ENCODE measurements at places on chromosomes 2 and 18.

GRCh38 chr18:45662468-45662867 is 47.2 kb downstream of the SLC14A2 start:
- DNase-seq = no peak

- DNase-seq = no peak
Observed at GRCh38 chr18:37253394-37254235, 312.0 kb downstream of the CELF4 start.

- no peak for DNase-seq
Observed at GRCh38 chr2:29017716-29018435, 36.8 kb downstream of the TOGARAM2 start.

GRCh38 chr2:159832026-159832425 is 34.0 kb upstream of the CD302 start:
- DNase-seq = no peak

GRCh38 chr2:143823876-143824275 is 694.7 kb downstream of the ARHGAP15 start:
- DNase-seq = no peak

- DNase-seq = no peak
Observed at GRCh38 chr18:32530947-32531651, 60.4 kb upstream of the GAREM1 start.

DNA sequence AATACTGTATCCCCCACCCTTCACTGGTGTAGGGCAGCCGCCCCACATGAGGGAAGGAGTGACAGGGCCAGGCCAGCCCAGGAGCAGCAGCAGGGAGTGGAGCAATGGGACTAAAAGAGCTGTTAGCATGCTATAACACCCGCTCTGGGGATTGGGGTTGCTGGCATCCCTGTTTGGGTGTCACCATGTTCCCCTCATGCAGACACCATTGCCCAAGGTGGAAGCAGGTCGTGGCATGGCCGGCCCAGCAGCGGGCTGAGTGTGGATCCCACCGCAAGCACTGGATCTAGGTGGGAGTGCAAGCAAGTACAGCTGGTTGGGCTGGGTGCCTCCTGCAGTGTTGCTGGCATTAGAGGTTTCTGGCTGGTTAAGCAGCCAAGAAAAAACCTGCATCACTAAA is 3.3 kb upstream of the SULT6B1 start:
- no peak for DNase-seq

GRCh38 chr2:70608373-70608772 is 54.7 kb upstream of the TGFA start:
- DNase-seq = no peak

GRCh38 chr2:24827321-24828237 is 34.4 kb downstream of the CENPO start:
- DNase-seq = peak; percentile 66

DNA sequence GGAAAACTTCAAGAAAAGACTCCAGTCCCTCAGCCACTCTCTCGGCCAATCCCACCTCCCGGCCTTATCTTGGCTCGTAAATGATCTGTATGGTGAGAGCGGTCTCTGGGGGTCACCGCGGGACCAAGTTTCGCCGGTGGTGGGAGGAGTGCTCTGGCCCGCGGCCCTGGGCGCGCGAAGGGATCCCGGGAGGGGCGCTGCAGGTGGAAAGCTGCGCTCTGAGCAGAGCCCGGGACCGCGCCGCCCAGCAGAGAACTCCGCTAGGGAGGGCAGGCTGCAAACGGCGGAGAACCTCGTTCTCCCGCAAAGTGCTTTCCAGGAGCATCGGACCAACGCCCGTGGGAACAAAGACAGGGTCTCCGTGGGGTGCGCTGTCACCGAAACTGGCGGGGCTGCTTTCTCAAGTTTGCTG is 622 bp downstream of the LRP2 start:
- DNase-seq = no peak

- DNase-seq = no peak
Observed at GRCh38 chr2:41912337-41912736, 135.5 kb upstream of the PKDCC start.

DNA sequence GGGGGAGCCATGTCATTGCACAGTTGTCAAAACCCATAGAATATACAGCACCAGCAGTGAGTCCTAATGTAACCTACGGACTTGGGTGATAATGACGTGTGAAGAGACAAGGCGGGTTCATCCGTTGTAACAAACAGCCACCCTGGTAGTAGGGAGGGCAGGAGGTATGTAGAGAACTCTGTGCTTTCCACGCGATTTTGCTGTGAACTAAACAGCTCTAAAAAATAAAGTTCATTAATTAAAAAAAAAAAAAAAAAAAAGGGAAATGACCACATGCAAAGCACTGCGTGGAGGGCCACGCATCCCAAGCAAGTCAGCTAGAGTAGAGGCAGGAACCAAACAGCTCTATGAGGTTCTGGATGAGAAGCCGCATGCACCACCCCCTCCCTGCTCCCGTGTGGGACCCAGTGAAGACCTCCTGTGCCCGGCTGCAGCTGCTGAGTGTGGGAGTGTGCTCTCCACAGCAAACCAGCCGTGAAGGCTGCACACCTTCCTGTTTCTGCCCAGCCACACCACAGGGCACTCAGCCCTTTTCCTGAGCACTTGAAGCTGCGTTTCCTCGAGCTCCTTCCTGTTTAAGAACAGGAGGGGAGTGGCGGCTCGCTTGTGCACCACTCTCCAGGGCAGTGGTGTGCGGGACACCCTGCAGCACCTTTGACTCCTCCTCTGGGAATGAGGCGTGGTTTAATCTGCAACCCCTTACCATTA is 65.6 kb downstream of the ODC1 start:
- peak; percentile 9 for DNase-seq
